ENCODE measurements at places on chromosomes 3 and 15. TPM values are rescaled to one million over a fixed set of nuclear protein-coding genes. Genes with fewer than 3 reads are reported as not detected.

GRCh38 chr15:90967206-90967605, 12.5 kb downstream of the RCCD1 start:
- no peak for DNase-seq

- DNase-seq, result no peak
Measured at GRCh38 chr15:88625943-88626741, 5.0 kb downstream of the AEN start.

Gene FEZF2
- not detected for total RNA-seq

- no peak for DNase-seq
Measured at GRCh38 chr15:85616549-85617110, 178.1 kb downstream of the KLHL25 start.

DNA sequence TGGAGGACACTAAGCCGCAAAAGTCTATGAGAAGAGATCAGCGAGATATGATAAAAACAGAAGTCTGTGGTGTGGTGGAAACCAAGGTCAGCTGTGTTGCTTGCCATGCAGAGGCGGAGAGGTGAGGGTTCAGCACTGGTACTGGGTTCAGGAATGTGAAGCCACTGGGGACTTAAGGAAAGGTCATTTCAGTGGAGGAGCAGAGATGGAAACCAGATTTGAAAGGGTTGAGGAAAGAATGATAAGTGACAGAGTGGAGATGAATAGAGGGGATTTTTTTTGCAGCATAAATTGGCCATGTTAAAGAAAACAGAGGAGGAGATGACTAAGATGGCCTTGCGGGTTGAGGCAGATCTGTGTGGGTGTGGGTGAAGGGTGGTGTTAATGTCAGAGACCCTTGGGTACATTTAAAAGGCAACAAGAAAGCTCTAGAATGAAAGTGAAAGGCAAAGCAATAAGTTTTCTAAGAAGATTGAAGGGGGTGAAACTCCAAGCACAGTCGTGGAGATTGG, 265.5 kb downstream of the ADAMTSL3 start:
- no peak for DNase-seq

- DNase-seq, result peak; percentile 19
Measured at GRCh38 chr15:58115692-58116091, 22.5 kb upstream of the AQP9 start.

GRCh38 chr15:38391191-38391590, 62.7 kb upstream of the FAM98B start:
- DNase-seq, result no peak

GRCh38 chr3:136909187-136909586, 47.2 kb downstream of the NCK1 start:
- no peak for DNase-seq

Gene TNIK
- 48.9 TPM for total RNA-seq

Gene GADL1
- total RNA-seq, result 0.22 TPM

GRCh38 chr3:156668073-156668763, 6.2 kb upstream of the TIPARP start:
- DNase-seq, result no peak

GRCh38 chr15:41621200-41622193, 38.7 kb upstream of the MGA start:
- DNase-seq, result peak; percentile 92

Gene MKRN3
- total RNA-seq, result not detected

- DNase-seq, result no peak
Measured at GRCh38 chr15:59157840-59158700, 48.6 kb upstream of the LDHAL6B start.

Gene CDC25A
- total RNA-seq, result 0.88 TPM

- no peak for DNase-seq
Measured at GRCh38 chr15:43440721-43441281, 52.2 kb downstream of the TP53BP1 start.

DNA sequence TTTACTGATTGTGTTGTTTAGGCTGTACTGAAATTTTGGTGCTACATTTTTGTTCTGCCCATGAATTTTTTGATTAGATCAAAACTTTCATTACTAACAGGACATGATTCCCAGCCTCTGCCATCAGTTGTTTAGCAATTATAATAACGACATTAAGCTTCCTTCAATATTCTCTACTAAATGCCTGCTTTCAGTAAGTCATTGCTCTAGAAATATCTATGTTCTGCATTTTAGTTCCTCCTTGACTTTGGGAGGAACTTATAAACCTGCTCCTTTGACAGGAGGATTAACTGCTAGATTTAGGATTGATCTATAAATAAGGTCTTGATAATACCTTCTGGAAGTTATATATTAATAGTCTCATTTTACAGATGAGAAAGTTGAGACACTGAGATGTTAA, 269.1 kb downstream of the RAP2B start:
- DNase-seq, result no peak

Gene KNG1
- 8.7 TPM for total RNA-seq

Gene ZIC1
- total RNA-seq, result not detected

DNA sequence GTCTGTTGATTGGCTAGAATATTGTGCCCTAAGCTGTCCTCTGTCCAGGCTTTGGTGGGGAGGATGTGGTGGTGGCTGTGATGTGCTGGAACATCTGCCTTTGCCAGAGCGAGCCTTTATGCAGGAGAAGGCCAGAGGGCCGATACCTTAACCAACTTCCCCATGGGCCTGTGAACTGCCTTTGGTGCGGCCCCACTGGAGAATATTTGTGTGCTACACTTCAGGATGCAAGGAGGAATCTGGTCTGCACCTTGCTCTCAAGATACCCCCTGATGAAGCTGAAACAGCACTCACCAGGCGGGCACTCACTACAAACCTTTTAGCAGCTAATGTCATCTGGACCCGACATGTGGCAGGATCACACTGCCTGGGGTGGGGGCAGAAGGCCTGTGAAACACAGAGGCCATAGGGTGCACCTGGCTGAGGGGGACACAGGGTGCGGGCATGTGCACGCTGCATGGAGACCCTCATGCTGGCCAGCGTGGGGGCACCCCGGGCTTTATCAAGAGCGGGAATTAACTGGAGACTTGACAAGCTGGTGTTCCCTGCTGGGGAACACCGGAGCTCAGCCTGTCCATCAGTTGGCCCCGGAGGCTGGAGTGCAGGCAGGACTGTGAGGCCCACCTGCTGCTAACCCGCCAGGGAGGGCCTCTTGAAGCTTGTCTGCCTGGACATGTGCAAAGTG, 16.4 kb downstream of the PRR23E start:
- no peak for DNase-seq

Gene TSC22D2
- 25.3 TPM for total RNA-seq

Gene MCTP2
- total RNA-seq, result 21.1 TPM

DNA sequence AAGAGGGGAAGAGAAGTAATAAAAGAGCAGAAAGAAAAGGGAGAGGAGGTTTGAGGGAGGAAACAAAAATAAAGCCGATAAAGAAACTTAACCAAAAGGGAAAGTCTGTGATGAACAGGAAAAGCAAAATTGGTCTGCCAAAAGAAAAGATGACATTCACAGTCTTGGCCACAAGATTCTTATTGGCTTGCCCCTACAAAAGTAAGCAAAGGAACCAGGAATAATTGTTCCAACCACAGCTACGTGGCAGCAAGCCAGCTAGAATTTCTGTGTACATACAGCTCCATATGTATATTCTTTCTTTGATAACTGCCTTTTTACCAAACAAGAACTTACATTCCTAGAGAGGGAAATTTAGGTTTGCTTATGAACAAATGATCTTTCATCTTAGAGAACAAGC, 79.6 kb downstream of the MLH1 start:
- DNase-seq, result no peak

Gene RNU5B-1
- total RNA-seq, result 54.0 TPM

GRCh38 chr3:52423173-52423572, 21.7 kb downstream of the SEMA3G start:
- no peak for DNase-seq

- peak; percentile 21 for DNase-seq
Measured at GRCh38 chr15:59438625-59439290, 772 bp downstream of the FAM81A start.

GRCh38 chr3:3503411-3503810, 295.8 kb upstream of the LRRN1 start:
- DNase-seq, result no peak

- DNase-seq, result no peak
Measured at GRCh38 chr3:36674816-36675215, 89.5 kb downstream of the DCLK3 start.

Gene NOP10
- total RNA-seq, result 92.9 TPM

- DNase-seq, result no peak
Measured at GRCh38 chr3:85476891-85477495, 518.2 kb downstream of the CADM2 start.

Gene NR2E3
- total RNA-seq, result 0.19 TPM

GRCh38 chr15:98881526-98882520, 125.8 kb downstream of the PGPEP1L start:
- no peak for DNase-seq

- no peak for DNase-seq
Measured at GRCh38 chr15:38193496-38193895, 59.1 kb upstream of the SPRED1 start.

GRCh38 chr15:70584441-70584837, 178.9 kb downstream of the UACA start:
- peak; percentile 9 for DNase-seq

- DNase-seq, result peak; percentile 31
Measured at GRCh38 chr15:33500432-33501195, 189.8 kb downstream of the RYR3 start.

- DNase-seq, result no peak
Measured at GRCh38 chr3:37097776-37098175, 76.6 kb downstream of the LRRFIP2 start.

DNA sequence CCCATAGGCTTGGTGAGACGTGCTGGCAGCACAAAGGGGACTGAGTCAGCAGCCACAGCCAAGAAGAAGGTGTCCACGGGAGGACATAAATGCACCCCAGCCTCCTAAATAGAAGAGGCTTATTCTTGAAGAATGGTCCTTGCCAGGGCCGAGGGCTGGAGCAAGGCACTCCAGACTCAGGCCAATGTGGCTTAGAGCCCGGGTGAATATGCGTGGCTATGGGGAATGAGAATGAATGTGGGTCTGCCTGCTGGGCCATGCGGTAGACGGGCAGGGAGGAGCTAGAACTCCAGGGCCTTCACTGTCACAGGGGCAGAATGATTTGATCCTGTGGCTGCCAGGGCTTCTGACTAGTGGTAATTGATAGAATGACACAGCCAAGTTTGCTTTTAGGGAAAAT, 34.0 kb downstream of the DHX30 start:
- DNase-seq, result no peak
